Central memory CD4-positive, alpha-beta T cell (primary cell): ENCODE measurements at places on chromosomes 3 and 15.

DNA sequence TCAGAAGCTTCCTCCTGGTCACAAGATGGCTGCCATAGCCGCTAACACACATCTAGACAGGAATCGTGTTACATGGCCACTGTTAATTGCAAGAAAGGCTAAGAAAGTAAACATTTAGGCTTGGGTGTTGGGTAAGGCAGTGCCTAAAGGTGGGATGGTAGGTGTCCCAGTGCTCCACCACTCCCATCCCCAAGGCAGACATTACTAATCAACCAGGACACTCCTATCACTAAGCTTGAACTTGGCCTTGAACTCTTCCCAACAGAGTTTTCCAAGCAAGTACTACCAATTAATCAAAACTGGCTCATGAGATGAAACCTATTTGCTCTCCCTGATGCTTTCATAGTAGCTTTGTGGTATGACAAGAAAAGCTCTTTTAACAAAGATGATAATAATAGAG is 37.9 kb upstream of the C3orf80 start:
- DNase-seq = no peak

GRCh38 chr3:185741586-185741985 is 83.3 kb downstream of the IGF2BP2 start:
- DNase-seq = no peak

- DNase-seq = no peak
Measured at GRCh38 chr3:52983828-52984227, 62.0 kb downstream of the SFMBT1 start.

DNA sequence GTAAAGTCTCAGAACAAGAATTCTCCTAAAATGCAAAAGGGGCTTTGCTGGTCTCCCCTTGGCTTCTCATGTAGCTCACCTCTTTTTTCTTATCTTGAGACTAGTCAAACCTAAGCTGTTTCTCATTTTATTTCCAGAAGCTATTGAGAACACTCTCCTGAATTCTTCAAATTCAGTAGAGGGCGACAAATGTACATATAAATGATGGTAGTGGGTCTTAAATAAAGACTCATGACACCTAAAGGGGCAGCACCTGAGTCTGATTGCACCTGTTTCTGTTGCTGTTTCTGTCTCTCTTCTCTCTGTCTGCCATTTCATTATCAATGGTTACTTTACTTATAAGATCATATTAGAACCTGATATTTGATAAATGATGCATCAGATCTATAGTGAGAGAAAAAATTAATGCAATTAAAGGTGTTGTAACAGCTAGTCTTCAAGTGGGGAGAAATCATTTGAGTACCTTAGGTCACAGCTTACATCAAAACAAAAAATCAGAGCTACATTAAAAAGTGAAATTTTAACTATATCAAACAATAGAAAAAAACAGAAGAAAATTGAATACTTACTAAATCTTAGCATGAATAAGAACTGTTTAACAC is 7.0 kb downstream of the ADIPOQ start:
- peak; percentile 59 for DNase-seq
